ENCODE measurements at places on chromosomes 5 and 9.
A peak's percentile ranks its signal among the peaks of the same experiment; 100 is the strongest.

DNA sequence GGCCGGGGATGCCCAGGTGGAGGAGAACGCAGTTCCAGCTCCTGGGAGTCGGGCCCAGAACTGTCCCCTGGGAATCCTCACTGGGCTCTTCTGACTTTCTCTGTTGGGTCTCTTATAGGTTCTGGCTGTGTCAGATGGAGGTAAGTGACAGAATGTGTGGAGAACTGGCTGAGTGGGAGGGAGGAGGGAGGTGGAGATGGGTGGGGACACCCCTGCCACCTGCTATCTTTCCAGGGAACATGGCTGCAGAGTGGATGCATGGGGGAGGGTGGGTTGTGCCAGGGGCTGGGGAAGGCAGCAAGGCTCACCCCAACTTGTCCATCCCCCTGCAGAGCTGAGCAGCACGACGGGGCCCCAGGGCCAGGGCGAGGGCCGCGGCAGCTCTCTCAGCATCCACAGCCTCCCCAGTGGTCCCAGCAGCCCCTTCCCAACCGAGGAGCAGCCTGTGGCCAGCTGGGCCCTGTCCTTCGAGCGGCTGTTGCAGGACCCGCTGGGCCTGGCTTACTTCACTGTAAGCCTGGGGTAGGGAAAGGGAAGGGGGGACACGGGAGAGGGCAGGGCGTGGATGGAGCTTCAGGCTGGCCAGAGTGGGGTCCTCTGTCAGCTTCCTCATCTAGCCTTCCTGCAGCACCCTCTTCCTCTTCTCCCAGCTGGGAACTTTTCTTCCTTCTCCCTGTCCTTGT lies 8.3 kb downstream of the RGS14 start:
- no peak for DNase-seq

- DNase-seq: no peak
Observed at GRCh38 chr9:130746434-130747212, 53.0 kb downstream of the EXOSC2 start.

DNA sequence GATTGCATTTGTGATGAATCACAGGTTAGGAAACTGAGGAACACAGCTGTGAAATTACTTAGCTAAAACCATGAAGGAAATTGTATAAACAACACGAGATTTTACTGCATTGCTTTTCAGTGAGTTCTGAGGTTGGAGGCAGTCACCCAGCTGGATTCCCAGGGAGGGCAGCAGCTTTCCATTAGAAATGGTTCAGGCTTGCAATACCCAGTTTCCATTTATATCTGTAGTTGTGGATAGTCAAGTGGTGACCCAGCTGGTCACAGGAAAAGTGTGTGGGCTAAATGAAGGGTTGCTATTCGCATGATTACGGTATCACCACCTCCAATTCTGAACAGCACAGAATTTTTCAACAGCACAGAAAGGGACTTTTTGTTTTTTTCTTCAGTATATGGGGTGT lies 34.3 kb upstream of the SPATA31D4 start:
- DNase-seq: no peak

DNA sequence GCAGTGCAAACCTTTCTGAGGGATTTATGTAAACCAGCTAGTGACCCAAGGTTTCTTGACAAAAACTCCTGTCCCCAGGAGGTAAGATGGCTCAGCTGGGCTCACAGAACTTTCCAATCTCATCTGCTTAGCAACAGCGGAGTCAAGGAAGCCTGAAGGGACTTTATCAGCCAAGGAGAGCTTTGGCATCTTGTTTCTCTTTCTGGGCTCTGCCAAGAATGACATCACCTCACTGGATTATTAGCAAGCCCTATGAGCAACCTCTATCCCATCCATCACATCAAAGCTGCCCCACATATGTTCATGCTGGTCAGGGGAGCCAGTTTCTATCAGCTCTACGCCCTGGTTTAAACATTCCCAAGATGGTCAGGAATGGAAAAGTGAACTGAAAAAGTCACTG lies 461.3 kb downstream of the ENC1 start:
- no peak for DNase-seq

DNA sequence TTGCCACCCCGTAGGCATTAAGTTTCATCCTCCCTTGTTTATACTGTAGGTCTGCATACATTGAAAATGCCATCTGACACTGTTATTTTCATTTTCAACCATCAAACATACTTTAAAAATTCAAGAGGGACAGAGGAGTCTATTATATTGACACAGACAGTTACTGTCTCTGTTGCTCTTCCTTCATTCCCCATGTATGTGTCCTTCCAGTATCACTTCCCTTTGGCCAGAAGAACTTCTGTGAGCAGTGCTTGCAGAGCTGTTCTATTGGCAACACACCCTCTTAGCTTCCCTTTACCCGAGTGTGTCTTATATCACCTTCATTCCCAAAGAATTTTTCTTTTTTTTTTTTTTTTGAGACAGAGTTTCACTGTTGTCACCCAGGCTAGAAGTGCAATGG lies 42.8 kb downstream of the RASGEF1C start:
- DNase-seq: no peak

DNA sequence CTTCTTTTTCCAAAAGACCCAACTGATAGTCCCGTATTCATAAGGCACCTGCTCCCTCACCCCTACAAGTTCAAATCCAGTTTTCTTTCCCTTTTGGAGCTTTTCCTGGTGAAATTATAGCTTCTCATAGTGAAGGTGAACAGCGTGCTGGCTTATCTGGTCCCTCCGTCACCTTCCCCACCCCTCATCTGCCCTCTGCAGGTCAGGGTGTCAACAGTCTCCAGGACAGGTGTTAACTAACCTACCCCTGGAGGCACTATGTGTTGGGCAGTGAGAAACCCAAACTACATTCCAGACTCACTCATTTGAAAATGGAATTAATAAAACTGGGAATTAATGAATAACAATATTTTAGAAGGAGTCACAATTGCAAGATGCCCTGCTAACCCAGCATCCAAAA lies 109.0 kb upstream of the TAS2R1 start:
- DNase-seq: no peak

DNA sequence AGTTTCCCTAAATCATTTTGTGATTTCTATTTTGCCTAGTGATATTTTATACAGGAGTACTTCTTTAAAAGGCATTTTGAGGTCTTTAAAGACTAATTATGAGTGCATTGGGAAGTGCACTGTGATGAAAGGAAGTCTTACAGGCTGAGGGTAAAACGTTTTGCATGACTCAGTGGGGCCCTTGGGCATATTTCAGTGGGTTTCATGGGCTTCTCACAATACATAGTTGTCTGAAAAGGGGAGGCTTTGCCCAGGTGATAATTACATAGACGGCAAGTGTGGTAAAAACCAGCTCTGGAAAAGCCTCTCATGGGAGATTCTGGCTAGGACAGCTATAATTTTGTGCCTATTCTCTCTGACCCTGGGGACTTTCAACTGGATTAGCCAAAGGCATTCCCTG lies 387.2 kb downstream of the ARHGEF28 start:
- DNase-seq: no peak

DNA sequence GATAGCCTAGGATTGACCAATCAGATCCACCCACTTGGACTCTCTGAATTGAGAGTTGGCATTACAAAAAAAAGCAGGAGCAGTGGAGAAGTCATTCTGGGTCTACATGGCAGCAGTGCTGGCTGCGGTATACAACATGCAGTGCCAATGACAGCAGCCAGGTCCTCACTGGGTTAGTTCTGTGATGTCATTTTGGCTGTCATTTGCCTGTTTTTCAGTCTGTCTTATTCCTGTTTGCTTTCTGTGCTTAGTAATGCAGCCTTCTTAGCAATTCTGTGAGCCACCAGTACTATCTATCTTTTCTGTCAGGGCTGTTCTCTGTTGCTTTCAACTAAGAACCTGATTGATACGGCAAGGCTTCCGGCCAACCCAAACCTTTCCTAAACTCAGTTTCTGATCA lies 471.8 kb downstream of the BNC2 start:
- no peak for DNase-seq

- DNase-seq: peak; percentile 81
Observed at GRCh38 chr5:69493396-69494133, 975 bp downstream of the OCLN start.

- DNase-seq: no peak
Observed at GRCh38 chr5:124997186-124997893, 250.9 kb upstream of the ZNF608 start.

DNA sequence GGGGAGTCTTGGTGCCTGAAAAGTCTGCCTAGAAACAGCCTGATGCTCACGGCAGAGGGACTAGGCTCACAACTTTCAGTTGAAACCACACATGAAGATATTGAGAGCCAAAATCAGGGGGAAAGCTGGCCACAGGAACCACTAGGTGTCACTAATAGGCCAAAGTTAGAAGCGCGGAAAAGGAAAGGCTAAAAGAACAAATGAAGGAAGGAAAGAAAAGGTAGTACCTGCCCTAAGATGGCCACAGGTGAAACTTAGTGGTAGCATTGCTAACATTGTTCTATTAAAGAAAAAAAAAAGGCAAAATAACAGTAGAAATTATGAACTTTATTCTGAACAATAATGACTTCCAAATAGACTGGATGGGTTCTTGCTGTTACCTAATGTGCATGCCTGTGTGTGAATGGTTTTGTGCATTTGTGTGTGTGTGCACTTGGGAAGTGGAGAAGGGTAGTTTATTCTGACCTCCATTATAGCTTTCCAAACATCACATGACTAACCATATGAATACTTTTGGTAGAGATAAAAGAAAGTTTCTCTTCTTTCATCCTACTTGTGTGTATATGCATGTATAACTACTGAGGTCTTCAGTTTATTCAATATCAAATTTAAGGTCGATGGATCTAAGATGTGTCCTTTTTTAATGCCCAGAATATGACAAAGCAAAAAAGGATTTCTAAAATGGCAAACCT lies 2.1 kb upstream of the RFESD start:
- DNase-seq: no peak

DNA sequence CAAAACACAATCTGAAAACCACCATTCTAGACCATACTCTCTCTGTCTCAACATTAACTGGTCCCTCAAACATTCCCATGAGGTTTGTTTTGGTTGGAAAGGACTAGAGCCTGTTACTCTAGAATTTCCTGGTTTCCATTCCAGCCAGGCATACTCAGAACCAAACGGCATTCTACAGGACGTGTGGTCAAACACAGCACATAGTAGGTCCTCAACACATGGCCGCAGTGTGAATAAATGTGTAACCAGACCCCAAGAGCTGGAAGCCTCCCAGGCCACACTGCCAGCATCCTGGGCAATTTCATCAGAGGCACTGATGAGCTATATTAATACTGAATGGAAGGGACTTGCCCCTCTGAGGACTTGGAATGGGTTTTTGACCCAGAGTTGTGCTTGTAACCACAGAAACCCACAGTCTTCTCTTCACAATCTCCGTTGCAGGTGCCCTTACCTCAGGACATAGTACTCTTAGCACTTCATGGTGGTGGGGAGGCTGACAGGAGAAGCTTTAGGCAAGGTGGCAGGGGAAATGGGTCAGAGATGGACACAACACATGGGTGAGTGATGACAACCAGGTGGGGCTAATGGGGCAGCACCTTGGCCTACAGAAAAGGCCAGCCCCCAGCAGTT lies 66.0 kb downstream of the ZNF366 start:
- DNase-seq: no peak

GRCh38 chr5:76180814-76181805 lies 97.9 kb downstream of the SV2C start:
- DNase-seq: no peak

DNA sequence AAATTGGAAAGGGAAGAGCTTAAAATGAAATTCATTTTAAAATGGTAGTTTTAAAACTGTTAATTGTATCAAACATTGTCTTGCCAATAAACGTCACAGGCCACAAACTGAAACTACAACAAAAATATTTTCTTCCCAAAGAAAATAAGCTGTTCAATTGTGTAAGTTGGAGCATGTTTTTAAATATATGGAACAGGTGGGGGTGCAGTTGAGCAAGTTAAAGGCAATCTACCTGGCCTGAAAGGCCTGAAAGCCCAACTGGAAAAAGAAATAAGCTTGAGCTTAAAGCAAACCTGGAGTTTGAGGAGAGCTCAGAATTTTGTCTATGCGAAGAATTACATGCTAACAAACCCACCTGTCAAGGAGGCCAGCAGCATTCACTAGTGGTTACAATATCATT lies 439.5 kb downstream of the ACTL7B start:
- DNase-seq: no peak

GRCh38 chr5:56876327-56876726 lies 33.1 kb upstream of the SETD9 start:
- DNase-seq: no peak

- no peak for DNase-seq
Observed at GRCh38 chr9:121633119-121633714, 18.2 kb upstream of the DAB2IP start.

GRCh38 chr9:132997591-132997990 lies 19.1 kb downstream of the GFI1B start:
- DNase-seq: no peak

GRCh38 chr9:113823421-113823820 lies 52.7 kb upstream of the ZNF618 start:
- DNase-seq: no peak

- no peak for DNase-seq
Observed at GRCh38 chr5:111772456-111773122, 15.6 kb upstream of the NREP start.

DNA sequence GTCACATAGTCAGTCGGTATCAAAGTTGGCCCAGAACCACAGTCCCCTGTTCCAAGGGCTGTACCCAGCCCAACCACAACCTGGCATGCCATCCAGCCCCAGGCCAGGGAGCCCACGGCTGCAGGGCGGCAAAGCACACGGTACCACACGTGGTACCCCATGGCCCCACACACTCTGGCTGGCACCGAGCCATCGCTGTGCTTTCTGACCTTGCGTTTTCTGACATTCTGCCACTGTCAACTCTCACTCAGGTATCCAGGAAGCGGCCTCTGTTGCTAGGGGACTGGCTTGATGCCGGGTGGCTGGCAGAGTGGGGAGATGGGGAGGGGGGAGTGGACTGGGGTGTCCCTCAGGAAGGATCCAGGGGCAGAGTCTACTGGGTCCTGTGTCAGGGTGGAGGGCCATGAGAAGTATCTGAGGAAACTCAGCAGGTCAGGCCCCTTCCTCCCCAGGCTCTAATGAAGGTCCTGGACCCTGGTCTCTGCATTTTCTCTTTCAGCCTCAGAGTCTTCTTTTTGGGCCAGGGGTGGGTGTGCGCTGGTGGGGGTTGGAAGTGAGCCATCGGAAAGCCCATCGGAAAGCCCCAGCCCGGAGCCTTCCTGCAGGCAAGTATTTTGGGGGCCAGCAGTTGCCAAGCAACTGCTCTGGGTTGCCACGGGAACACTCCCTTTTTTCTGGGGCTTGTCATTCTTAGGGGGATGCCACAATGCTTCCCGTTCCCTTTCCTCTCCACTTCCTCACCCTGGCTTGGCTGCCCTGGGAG lies 21.0 kb upstream of the RALGDS start:
- peak; percentile 74 for DNase-seq

DNA sequence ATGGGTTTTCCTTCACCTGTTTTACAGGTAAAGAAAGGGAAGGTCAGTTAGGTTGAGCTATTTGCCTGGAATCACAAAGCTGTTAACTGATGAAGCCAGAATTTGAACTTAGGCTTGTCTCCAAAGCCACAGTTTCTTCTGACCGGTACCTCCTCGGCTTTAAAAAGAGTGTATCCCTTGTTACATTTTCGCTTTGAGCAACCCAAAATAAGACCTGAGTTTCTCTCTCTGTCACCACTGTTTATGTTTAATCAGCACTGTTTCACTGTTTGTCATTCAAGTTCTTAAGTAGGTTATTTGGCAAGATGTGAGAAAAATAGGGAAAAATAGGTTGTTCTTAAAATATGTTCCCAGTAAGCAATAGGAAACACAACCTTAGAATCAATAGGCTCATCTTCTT lies 84.6 kb downstream of the VCAN start:
- DNase-seq: no peak

- no peak for DNase-seq
Observed at GRCh38 chr5:39225405-39226099, 6.2 kb upstream of the FYB1 start.

All from upper lobe of right lung (tissue), 1 donor.